ENCODE measurements at places on chromosomes 11 and 22.

- DNase-seq: no peak
Measured at GRCh38 chr11:29847219-29847618, 169.6 kb downstream of the KCNA4 start.

DNA sequence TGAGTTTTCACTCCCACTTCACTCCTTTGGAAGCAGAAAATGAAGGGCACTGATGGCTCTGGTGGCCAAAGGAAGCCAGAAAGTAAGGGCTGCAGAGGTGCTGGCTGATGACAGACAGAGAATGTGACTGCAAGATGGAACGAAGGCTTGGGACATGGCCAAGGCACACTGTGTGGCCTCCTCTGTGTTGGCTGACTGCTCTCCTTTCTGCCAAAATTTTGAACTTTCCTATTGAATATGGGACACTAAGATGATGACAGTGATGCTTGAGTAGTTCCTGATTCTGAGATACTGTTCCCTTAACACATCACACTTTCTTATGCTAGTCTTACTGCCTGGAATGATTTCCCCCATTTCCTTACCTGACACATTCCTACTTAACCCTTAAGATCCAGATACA lies 156.4 kb downstream of the SWAP70 start:
- DNase-seq: peak; percentile 26

GRCh38 chr22:19974268-19974861 lies 32.7 kb upstream of the TXNRD2 start:
- DNase-seq: no peak

DNA sequence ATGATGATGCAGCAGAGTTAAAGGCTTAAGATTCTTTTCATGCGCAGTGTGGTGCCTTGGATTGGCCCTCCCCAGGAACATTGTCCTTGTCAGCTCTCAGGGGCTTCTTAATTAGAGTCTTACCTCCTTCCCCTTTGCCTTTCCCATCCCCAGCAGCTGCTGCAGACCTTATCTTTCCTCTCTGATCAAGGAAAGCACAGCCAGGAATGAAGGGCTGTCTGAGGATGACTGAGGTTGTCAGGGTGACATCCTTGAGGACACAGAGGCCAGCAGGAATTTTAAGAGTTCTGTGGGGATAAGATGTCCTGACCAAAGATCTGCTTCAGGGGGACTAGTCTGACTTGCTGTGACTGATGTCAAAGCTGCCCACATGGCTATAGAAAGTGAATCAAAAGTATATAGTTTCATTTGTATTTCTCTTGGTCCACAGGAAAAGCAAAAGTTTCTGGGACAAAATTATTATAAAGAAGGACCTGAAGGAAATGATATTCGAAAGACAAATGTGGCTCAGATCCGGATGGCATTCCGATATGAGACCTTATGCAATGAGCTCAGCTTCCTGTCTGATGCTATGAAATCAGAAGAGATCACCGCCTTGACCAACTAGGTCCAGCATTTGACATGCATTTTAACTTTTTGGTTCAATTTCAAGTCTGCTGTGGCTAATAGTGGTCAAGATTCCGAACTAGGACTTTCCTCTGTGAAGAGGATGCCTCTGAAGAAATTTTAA lies 35.5 kb downstream of the RNF141 start:
- no peak for DNase-seq

GRCh38 chr11:30487200-30487898 lies 98.8 kb downstream of the MPPED2 start:
- peak; percentile 55 for DNase-seq

- no peak for DNase-seq
Measured at GRCh38 chr11:44889266-44889665, 61.4 kb downstream of the TP53I11 start.

GRCh38 chr11:69293819-69294505 lies at the start of gene MYEOV:
TSS of gene MYEOV (plus strand) at chr11:69294155. CDS start at chr11:69295355, 1,200 bp downstream.
- DNase-seq: peak; percentile 46

DNA sequence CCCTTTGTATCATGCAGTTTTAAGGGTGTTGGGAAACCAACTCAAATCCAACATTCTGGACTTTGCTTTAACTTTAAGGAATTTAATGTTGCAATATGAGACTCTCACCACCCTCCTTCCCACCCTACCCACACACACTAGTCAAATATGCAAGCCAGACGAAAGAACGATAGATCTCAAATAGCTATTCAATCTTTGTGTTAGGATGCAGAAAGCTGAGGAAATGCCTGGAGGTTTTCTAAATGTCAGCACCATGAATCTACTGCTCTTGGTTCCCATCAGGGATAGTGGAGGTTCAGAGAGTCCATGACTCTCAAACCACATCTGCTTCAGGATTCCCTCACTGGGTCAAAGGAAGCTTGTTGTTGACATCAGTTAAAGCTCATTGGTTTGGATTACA lies 33.7 kb downstream of the EXPH5 start:
- DNase-seq: no peak

DNA sequence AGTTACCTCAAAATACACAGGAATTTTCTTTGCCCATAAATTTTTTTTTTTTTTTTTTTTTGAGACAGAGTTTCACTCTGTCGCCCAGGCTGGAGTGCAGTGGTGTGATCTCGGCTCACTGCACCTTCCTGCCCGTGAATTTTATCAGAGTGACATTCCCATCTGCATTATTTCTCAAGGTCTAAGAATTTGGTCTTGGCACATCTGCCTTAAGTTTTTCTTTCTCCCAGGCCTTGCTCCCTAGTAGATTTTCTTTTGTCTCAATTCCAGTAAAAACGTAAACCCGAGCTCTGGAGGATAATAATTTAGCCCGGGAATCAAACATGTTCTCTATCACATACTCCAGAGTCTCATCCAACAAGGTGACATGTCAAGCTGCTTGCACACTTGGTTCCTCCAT lies 12.4 kb downstream of the TRIM6 start:
- no peak for DNase-seq

DNA sequence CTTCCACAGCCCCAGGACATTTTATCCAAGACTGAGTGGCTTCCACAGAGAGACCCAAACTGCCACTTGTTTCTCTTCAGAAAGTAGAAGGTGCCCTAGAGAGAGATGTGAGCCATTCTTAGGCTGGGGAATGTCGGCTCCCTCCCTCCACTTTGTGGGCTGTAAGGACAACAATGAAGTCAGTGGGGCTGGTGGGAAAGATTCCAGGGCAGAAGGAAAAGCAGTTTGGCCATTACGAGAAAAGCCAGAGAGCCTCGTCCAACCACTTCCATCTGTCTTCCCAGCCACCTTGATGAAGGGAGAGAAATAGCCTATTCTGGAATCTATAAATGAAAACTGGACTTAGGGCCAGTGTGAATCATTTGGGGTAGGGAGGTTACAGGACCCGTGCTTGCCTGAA lies 382.5 kb downstream of the NXPE2 start:
- DNase-seq: no peak

DNA sequence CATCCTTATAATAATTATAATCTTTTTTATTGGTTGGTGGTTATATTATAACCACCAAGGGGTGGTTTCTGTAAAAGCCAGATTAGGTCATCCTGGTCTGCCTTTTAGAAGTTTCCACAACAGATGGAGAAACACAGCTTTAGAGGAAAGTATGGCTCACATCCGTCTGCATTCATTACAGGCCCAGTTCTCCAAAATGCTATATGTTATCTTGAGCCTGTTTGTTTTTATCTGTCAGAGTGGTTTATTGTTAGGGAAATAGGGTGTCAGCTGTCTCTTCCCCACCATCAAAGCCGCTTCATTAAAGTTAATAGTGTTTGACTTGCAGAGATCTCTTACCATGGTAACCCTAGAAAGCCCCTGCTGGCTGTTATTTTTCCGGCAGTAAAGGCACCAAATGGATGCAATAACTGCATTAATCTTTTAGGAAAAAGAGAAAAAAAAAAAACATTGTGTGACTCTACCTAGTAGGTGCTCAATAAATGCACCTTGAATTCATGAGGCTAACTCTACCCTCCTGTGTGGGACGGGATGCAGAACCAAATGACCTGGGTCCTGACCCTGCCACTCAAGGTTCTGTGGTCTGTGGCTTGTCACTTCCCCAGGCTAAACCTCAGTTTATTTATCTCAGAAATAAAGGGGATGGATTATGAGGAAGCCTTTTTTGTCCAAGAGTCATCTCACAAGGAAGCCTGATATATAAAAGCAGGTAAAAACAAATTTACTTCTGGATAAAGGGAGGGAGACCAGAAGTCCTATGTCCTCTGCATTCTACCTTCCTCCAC lies 118.3 kb downstream of the WT1 start:
- no peak for DNase-seq

DNA sequence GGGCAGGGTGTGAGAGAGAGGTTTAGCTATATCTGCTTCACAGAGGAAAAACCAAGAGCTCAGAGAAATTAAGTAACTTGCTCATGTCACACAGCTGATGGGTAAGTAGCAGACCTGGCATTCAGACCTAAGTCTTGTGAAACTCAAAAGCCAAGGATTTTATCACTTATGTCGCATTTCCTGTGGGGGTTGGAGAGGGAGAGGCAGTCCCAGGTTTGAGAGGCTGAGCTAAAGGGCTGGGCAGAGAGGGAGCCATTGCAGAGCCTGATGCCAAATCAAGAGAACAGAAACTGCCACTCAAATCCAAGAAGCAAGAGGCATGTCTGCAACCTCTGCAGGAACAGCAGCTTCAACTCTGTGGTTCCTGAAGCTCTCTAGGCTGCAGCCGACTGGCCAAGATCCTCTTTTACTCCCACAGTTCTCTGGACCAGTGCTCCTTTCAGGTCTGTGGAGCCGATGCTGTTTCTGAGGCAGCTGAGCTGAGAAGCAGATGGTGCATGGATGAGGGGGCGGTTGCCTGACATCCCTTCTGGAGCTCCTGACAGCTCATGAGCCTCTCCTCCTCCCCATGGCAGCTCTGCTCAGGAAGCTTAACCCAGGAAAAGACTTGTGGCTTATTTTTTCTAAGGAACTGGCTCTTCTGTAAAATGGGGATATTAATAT lies 47.6 kb upstream of the NAV2 start:
- peak; percentile 48 for DNase-seq

- peak; percentile 30 for DNase-seq
Measured at GRCh38 chr11:99934008-99934407, 753.1 kb upstream of the ARHGAP42 start.
